ENCODE measurements at places on chromosomes 12 and 14. TPM values are rescaled to one million over a fixed set of nuclear protein-coding genes. Genes with fewer than 3 reads are reported as not detected.
A peak's percentile ranks its signal among the peaks of the same experiment; 100 is the strongest.

DNA sequence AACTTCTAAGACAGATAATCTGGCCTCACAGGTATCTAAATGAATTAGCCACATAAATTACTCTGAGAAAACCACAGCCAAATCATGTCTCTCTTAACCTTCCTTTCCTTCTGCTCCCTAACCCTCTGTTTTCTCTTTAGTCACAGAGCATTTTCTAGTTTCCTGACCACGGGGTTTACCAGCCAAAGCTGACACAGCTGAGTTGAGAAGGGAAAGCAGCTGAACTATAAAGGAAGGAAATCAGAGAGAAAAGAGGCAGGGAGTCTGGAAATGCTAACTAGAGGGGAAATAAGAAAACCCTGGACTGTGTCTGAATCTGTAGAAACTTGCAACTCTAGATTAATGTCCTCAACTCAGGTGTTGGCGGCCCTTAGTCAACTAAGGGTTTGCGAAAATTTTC, 24.4 kb downstream of the ANKS1B start:
- H3K4me3 ChIP-seq: no peak overlapping the region
- H3K36me3 ChIP-seq: no peaks in the 10 kb centered on the region
- DNase-seq: no peak
- no peaks in the 10 kb centered on the region for H3K27me3 ChIP-seq

GRCh38 chr12:53219292-53219955, 12.4 kb upstream of the ITGB7 start:
- H3K4me1 ChIP-seq: peaks cover 96% of the 10 kb centered on the region
- H3K27me3 ChIP-seq: no peaks in the 10 kb centered on the region
- H3K36me3 ChIP-seq: peaks cover 16% of the 10 kb centered on the region
- H3K4me3 ChIP-seq: peak overlapping the region; percentile 61

DNA sequence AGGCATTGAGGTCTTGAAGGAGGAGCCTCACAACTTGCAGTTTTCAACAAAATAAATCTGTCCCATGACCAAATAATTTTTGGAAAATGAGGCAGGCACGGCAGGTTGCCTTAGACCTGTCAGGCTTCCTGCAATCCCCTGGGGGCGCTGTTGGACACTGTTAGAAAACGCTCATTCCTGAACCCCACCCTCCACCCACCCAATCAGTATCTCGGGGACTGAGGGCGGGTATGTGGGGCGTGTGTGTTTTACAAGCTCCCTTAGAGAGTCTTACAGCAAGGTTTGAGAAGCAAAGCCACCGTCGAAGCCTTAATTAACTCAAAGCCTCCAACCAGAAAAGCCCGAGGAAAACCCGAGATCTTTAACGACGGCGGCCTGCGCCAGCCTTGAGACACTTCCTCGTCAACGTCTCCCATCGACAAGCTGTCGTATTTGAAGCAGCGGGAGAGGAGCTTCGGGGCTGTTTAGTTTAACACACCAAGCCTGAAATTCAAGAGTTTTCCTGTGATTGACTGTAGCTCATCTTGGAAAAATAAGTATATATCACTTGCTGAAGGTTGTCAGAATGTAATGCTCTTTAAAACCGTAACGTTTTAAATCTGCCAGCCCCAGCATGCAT, 123.0 kb downstream of the GLT1D1 start:
- DNase-seq: no peak
- H3K4me3 ChIP-seq: no peak overlapping the region
- no peaks in the 10 kb centered on the region for H3K36me3 ChIP-seq
- peaks cover 62% of the 10 kb centered on the region for H3K27me3 ChIP-seq

DNA sequence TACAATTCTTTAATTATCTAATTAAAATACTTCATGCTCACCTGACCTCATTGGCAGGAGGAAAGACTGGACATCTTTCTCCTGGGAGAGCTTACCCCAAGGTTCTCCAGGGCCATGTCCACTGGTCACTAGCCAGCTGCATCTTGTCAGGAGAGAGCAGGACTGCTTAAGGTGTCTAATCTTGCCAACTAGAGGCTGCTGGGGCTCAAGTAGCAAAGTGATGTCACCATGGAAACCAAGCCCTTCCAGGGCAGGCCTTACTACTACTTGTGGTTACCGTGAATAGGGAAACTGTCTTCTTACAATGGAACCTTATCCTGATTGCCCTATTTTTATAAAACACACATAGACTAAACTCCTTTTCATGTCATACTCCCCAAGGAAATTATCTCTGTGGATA, 376.4 kb downstream of the SNAPC1 start:
- H3K27ac ChIP-seq: no peak overlapping the region
- H3K36me3 ChIP-seq: no peaks in the 10 kb centered on the region
- no peak for DNase-seq
- H3K4me3 ChIP-seq: no peak overlapping the region
- H3K4me1 ChIP-seq: peaks cover 4% of the 10 kb centered on the region

GRCh38 chr12:44889162-44889561, 13.0 kb upstream of the NELL2 start:
- no peaks in the 10 kb centered on the region for H3K27me3 ChIP-seq
- H3K36me3 ChIP-seq: no peaks in the 10 kb centered on the region
- no peak overlapping the region for H3K27ac ChIP-seq
- no peak overlapping the region for H3K4me3 ChIP-seq
- DNase-seq: no peak

- no peak for DNase-seq
- H3K4me1 ChIP-seq: no peaks in the 10 kb centered on the region
- no peaks in the 10 kb centered on the region for H3K36me3 ChIP-seq
- H3K27ac ChIP-seq: no peak overlapping the region
- no peaks in the 10 kb centered on the region for H3K27me3 ChIP-seq
Measured at GRCh38 chr12:121738340-121738858, 25.8 kb downstream of the TMEM120B start.

- no peak for DNase-seq
- peaks cover 5% of the 10 kb centered on the region for H3K4me1 ChIP-seq
- no peak overlapping the region for H3K27ac ChIP-seq
- no peak overlapping the region for H3K4me3 ChIP-seq
- H3K27me3 ChIP-seq: peaks cover 32% of the 10 kb centered on the region
Measured at GRCh38 chr12:1920436-1920835, 2.0 kb upstream of the CACNA2D4 start.

GRCh38 chr14:24260026-24260779, 2.8 kb downstream of the TGM1 start:
- peak overlapping the region; percentile 50 for H3K27ac ChIP-seq
- no peak for DNase-seq
- peaks cover 33% of the 10 kb centered on the region for H3K4me1 ChIP-seq

- no peak overlapping the region for H3K4me3 ChIP-seq
- no peaks in the 10 kb centered on the region for H3K4me1 ChIP-seq
- no peaks in the 10 kb centered on the region for H3K36me3 ChIP-seq
Measured at GRCh38 chr12:63129927-63130326, 21.1 kb downstream of the AVPR1A start.

DNA sequence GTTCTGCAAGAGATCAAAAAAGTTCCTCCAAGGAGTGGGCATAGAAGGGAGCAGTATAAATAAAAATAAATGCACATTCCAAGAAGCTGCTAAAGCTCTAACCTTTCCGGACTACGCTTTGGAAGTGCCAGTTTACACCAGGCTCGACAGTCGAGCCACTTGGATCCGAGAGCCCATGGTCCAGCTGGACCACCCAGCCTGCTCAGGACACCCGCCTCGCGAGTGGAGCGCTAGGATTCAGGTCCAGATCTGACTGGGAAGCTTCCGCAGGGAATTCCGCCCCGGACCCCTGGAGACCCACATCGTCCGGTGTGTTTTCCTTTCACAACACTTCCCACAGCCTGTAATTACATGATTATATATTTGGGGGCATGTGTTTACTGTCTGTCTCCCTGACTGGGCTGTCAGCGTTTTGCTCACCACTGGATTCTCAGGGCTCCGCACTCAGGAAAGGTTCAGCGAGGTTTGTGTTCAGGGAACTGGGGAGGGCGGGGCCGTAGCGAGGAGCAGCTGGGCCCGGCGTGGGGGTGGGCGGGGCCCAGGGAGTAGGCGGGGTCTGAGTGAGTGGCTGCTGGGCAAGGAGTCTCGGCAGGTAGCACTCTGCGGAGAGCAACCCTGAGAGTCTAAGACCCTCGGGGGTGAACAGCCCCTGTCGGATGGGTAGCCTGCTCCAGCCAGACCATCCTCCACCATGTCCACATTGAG, 52.3 kb upstream of the TMEM263 start:
- peaks cover 12% of the 10 kb centered on the region for H3K27me3 ChIP-seq
- H3K4me3 ChIP-seq: peak overlapping the region; percentile 43
- H3K36me3 ChIP-seq: no peaks in the 10 kb centered on the region
- peak; percentile 63 for DNase-seq
- no peak overlapping the region for H3K27ac ChIP-seq

GRCh38 chr14:83312511-83312910, 1778.9 kb upstream of the SEL1L start:
- no peak overlapping the region for H3K4me3 ChIP-seq
- no peaks in the 10 kb centered on the region for H3K27me3 ChIP-seq
- H3K36me3 ChIP-seq: no peaks in the 10 kb centered on the region
- H3K4me1 ChIP-seq: no peaks in the 10 kb centered on the region

DNA sequence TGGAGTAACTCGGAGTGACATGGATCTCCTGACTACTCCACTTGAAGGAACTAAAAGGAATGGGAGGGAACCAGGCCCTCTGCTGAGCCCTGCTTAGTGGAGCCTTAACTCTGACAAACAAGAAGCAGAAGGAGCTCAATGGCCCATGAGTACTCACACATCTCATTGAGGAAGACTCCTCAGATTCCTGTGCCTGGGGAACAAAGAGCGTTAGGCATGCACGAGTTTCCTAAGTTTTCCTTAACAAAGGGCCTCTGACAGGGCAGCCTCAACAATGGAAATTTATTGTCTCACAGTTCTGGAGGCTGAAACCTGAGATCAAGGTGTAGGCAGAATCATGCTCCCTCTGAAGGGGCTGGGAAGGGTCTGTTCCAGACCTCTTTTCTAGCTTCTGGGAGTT, 185.7 kb upstream of the NTF3 start:
- no peak overlapping the region for H3K27ac ChIP-seq
- H3K4me1 ChIP-seq: no peaks in the 10 kb centered on the region
- no peak for DNase-seq
- H3K4me3 ChIP-seq: no peak overlapping the region

GRCh38 chr12:121214855-121215745, 5.2 kb downstream of the P2RX4 start:
- H3K27ac ChIP-seq: peak overlapping the region; percentile 2
- no peak overlapping the region for H3K4me3 ChIP-seq
- no peaks in the 10 kb centered on the region for H3K27me3 ChIP-seq
- no peak for DNase-seq
- peaks cover 13% of the 10 kb centered on the region for H3K36me3 ChIP-seq

DNA sequence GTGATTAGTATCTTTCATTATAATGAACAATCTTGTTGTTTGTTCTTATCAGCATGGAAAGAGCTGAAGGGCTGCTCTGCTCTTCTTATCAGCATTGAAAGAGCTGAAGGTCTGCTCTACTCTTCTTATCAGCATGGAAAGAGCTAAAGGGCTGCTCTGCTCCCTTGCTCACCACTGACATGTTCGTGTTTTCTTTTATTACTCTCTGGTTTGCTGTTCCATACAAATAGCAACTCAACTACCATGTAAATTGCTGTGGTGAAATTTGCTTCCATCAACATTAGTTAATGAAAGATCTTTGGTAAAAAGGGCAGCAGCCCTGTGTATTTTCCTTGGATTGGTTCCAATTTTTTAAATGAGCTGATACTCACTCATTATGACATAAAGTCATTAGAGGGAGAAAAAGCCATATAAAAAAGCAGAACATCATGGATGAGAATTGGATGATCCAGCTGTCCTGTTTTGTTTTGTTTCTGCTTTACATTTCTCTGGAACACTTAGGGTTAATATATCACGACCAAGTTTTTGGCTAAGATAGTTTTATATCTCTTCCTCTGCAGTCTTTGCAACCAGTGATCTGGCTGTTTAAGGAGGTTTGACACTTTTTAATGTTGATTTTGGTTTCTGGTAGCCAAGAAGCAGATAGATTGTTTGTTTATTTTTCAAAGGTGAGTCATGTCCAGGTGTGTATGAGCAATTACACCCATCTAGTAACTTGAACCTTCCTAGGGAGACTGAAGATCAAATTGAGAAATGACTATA, 356.6 kb downstream of the CEP128 start:
- H3K4me3 ChIP-seq: no peak overlapping the region
- peaks cover 21% of the 10 kb centered on the region for H3K4me1 ChIP-seq
- H3K27ac ChIP-seq: no peak overlapping the region
- no peak for DNase-seq

GRCh38 chr14:91964724-91965123, 17.2 kb upstream of the FBLN5 start:
- H3K27me3 ChIP-seq: no peaks in the 10 kb centered on the region
- DNase-seq: no peak

GRCh38 chr12:32566663-32567295, 112.3 kb upstream of the DNM1L start:
- H3K27me3 ChIP-seq: no peaks in the 10 kb centered on the region
- H3K4me3 ChIP-seq: no peak overlapping the region
- peak overlapping the region; percentile 12 for H3K27ac ChIP-seq
- peaks cover 5% of the 10 kb centered on the region for H3K36me3 ChIP-seq
- H3K4me1 ChIP-seq: peaks cover 44% of the 10 kb centered on the region

GRCh38 chr12:122517877-122518276, 8.9 kb downstream of the RSRC2 start:
- H3K4me3 ChIP-seq: no peak overlapping the region
- H3K27ac ChIP-seq: no peak overlapping the region
- H3K4me1 ChIP-seq: peaks cover 10% of the 10 kb centered on the region
- H3K27me3 ChIP-seq: no peaks in the 10 kb centered on the region
- peaks cover 95% of the 10 kb centered on the region for H3K36me3 ChIP-seq

- DNase-seq: no peak
- no peak overlapping the region for H3K27ac ChIP-seq
- peaks cover 38% of the 10 kb centered on the region for H3K4me1 ChIP-seq
- H3K36me3 ChIP-seq: peaks cover 73% of the 10 kb centered on the region
- no peaks in the 10 kb centered on the region for H3K27me3 ChIP-seq
- H3K4me3 ChIP-seq: peak overlapping the region; percentile 54
Measured at GRCh38 chr12:121812921-121813896, 9.4 kb downstream of the SETD1B start.

GRCh38 chr12:115109863-115110262, 425.9 kb upstream of the TBX3 start:
- no peak for DNase-seq
- H3K4me3 ChIP-seq: no peak overlapping the region
- H3K4me1 ChIP-seq: no peaks in the 10 kb centered on the region
- no peaks in the 10 kb centered on the region for H3K36me3 ChIP-seq
- no peaks in the 10 kb centered on the region for H3K27me3 ChIP-seq
- H3K27ac ChIP-seq: no peak overlapping the region

DNA sequence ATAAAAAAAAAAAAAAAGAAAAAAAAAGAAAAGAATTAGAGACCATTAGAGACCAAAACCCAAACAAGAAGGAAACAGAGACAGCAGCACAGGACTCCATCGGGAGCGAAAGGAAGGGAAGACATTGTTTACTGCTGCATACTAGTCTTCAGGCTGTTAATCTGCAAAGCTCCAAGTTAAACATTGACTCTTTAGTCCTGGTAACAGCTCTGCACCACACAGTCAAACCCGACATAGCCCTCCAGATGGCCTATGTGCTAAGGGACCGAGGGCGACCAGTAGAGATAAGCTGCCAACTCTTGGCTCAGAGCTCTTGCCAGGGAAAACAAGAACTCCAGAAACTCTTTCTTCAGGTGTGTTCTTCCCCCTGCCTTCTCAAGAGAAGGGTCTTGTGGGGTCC, 7.8 kb downstream of the P2RX4 start:
- peaks cover 16% of the 10 kb centered on the region for H3K36me3 ChIP-seq
- DNase-seq: no peak
- H3K27ac ChIP-seq: no peak overlapping the region

Gene SLC4A8
- 1.1 TPM for total RNA-seq

Gene GDF3
- not detected for total RNA-seq

Gene OTOGL
- total RNA-seq: 0.97 TPM
